ENCODE measurements at places on chromosomes 1 and 21. TPM values are rescaled to one million over a fixed set of nuclear protein-coding genes. Genes with fewer than 3 reads are reported as not detected.

- no peak overlapping the region for H3K27ac ChIP-seq
- DNase-seq: no peak
- no peaks in the 10 kb centered on the region for H3K27me3 ChIP-seq
- no peaks in the 10 kb centered on the region for H3K4me1 ChIP-seq
Observed at GRCh38 chr1:62325081-62325480, 5.8 kb upstream of the KANK4 start.

B3GALT6 gene
- total RNA-seq: 17.7 TPM

GRCh38 chr1:59294423-59294822, 2.5 kb upstream of the FGGY start:
- H3K36me3 ChIP-seq: no peaks in the 10 kb centered on the region
- H3K4me3 ChIP-seq: no peak overlapping the region
- no peaks in the 10 kb centered on the region for H3K27me3 ChIP-seq
- no peak for DNase-seq
- H3K27ac ChIP-seq: no peak overlapping the region

DNA sequence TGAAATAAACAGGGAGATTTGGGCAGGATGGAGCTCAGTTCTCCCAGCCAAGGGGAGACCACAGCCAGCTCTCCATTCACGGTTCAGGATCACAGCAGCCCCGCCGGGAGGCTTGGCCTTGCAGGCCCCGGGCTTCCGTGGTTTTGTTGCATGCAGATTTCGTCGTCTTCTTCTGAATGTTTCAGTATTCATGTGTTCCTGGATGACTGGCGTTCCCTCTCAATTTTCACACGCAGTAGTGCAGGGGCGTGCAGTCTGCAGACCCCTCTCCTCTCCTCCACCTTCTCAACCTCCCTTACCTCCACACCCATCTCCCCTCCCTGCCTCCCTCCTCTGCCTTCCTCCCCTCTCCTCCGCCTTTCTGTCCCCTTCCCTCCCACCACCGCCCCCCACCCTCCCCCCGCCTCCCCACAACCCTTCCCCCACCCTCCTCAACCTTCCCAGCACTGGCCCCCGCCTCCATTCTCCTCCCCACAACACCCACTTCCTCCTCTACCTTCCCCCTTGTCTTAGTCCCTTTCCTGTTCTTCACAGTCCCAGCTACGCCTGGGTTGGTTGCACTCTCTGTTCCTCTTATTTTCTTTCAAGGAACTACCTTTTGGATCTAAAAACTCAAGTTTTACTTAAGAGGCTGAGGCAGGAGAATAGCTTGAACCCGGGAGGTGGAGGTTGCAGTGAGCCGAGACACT, 8.4 kb upstream of the SLC19A1 start:
- no peaks in the 10 kb centered on the region for H3K27me3 ChIP-seq
- no peak overlapping the region for H3K27ac ChIP-seq
- peak; percentile 63 for DNase-seq
- no peak overlapping the region for H3K4me3 ChIP-seq

GRCh38 chr21:34970167-34970500, 79.0 kb downstream of the RUNX1 start:
- H3K4me3 ChIP-seq: no peak overlapping the region
- peaks cover 20% of the 10 kb centered on the region for H3K4me1 ChIP-seq
- H3K36me3 ChIP-seq: no peaks in the 10 kb centered on the region
- no peak overlapping the region for H3K27ac ChIP-seq
- H3K27me3 ChIP-seq: no peaks in the 10 kb centered on the region

- H3K36me3 ChIP-seq: no peaks in the 10 kb centered on the region
- peaks cover 23% of the 10 kb centered on the region for H3K4me1 ChIP-seq
- no peak for DNase-seq
- no peak overlapping the region for H3K27ac ChIP-seq
- H3K27me3 ChIP-seq: no peaks in the 10 kb centered on the region
Observed at GRCh38 chr1:192986110-192986747, 72.9 kb downstream of the UCHL5 start.

GFI1 gene
- 10.2 TPM for total RNA-seq

GRCh38 chr1:199688133-199688676, 339.3 kb upstream of the NR5A2 start:
- no peaks in the 10 kb centered on the region for H3K27me3 ChIP-seq
- no peak overlapping the region for H3K4me3 ChIP-seq
- no peaks in the 10 kb centered on the region for H3K4me1 ChIP-seq
- no peaks in the 10 kb centered on the region for H3K36me3 ChIP-seq
- no peak overlapping the region for H3K27ac ChIP-seq

CENPS gene
- 10.6 TPM for total RNA-seq

DNA sequence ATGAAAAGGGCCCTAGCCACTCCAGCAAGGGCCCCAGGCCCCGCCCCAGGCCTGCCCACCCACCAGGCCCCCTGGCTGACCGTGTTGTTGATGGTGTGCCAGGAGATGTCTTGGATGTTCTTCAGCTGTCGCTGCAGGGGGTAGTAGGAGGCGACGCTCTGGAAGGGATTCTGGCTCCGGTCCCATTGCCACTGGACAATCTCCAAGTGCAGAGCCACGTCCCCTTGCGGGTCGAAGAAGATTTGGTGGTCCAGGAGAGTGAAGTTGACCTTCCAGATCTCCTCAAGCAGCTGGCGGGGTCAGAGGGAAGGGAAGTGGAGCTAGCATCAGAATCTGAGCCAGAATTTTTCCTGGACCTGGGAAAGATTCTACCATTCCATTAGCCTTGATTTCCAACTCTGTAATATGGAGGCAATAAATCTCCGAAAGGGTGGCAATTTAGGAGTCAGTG, 10.2 kb downstream of the TAS1R2 start:
- no peak for DNase-seq
- H3K4me3 ChIP-seq: no peak overlapping the region
- no peaks in the 10 kb centered on the region for H3K27me3 ChIP-seq
- no peak overlapping the region for H3K27ac ChIP-seq

GRCh38 chr1:72946903-72947499, 664.7 kb upstream of the NEGR1 start:
- H3K36me3 ChIP-seq: no peaks in the 10 kb centered on the region
- H3K27me3 ChIP-seq: no peaks in the 10 kb centered on the region
- no peak overlapping the region for H3K4me3 ChIP-seq
- H3K4me1 ChIP-seq: no peaks in the 10 kb centered on the region
- no peak for DNase-seq
- no peak overlapping the region for H3K27ac ChIP-seq

GRCh38 chr1:10522322-10522860, 47.6 kb downstream of the PEX14 start:
- H3K27ac ChIP-seq: no peak overlapping the region
- no peaks in the 10 kb centered on the region for H3K36me3 ChIP-seq
- no peaks in the 10 kb centered on the region for H3K27me3 ChIP-seq

DNA sequence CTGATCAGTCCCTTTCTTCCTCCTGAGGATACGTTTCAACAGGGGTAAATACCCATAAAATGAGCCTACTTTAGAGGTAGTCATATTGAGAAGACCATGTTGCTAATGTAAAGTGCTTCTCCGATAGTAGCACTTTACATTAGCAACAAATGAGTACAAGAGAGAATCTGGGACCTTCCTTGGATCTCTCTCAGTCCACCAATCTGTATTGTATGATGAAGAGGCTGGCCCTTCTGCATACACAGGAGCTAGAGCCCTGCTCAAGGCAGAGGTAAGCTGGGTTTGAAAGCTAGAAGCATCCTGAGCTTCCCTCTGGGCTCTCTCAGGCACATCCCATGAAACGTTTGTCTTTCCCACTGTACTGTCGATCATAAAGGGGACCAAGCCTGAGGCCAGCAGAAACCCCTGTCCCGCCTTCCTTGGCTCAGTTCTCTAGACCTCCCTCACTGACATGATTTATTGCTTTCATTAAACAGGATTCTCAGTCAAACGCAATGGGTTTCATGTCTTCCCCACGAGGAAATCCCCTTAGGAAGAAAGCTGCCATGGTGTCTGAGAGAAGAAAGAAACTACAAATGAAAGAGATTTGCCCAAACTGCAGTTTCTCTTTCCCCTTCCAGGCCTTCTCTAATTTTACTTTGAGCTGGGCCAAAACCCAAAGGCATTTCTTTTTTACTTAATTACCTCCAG, 62.8 kb upstream of the BCAR3 start:
- no peak overlapping the region for H3K27ac ChIP-seq
- no peak overlapping the region for H3K4me3 ChIP-seq
- no peak for DNase-seq
- H3K4me1 ChIP-seq: peaks cover 8% of the 10 kb centered on the region

DNA sequence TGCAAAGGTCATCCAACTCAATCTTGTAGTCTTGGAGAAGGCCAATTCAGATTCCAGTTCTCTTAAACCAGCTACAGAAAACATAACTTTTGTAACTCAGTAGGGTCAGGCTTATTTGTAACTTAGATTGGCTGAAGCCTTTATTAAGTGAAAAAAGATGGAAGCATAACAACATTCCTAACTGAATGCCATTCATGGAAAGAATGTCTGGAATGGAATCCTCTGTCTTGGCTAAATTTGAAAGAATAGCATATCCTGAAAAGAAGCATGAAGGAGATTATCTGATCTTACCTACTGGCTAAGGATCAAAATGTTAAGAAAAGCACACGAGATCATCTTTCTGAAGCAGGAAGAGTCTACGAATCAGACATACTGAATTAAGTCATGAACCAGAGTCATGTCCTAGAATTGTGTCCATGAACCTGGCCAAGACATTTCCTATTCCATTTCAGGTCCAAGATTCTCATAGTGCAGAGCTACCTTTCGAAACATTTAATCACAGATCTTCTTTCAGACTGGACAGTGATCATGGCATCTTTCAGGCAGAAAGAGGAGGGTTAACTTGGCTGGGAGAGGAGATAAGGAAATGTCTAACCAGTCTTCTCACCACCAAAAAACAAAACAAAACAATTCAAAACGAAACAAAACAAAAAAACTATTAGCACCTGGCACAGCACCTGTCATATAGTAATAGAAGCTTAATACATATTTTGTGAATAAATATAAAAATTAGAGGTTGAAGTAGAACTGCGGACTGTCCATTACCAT, 75.6 kb downstream of the XCL2 start:
- DNase-seq: no peak
- H3K4me1 ChIP-seq: no peaks in the 10 kb centered on the region
- no peaks in the 10 kb centered on the region for H3K27me3 ChIP-seq
- H3K27ac ChIP-seq: no peak overlapping the region

DNA sequence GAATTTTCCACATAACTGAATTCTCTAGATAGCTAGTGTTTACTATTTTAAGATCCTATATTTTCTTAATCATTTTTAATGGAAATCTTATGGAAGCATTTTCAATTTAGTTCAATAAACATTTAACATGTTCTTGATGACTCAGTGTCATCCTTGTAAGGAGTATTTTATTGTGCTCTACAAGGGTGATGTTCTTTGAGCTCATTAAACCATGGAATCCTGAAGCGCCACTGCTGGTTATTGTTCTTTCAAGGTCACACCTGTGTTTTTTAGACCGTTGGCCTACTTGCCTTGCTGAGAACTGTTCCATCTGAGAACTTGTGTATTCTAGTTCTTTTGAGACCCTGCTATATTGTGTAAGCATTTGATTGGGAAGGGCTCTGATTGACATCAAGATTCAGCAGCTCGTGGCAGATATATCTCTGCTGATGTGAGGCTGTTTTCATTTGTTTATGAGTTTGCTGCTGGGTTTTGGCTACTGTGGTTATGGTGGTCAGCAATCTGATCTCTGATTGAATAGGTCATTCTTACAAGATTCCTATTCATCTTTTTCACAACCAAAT, 132.0 kb downstream of the GIPC2 start:
- no peak overlapping the region for H3K4me3 ChIP-seq
- no peaks in the 10 kb centered on the region for H3K36me3 ChIP-seq
- no peaks in the 10 kb centered on the region for H3K27me3 ChIP-seq
- H3K27ac ChIP-seq: no peak overlapping the region
- no peak for DNase-seq

- no peaks in the 10 kb centered on the region for H3K27me3 ChIP-seq
- peak overlapping the region; percentile 53 for H3K4me3 ChIP-seq
- no peaks in the 10 kb centered on the region for H3K36me3 ChIP-seq
- no peak overlapping the region for H3K27ac ChIP-seq
Observed at GRCh38 chr1:200437556-200438203, 27.8 kb upstream of the ZNF281 start.

GRCh38 chr21:27480841-27481261, 514.0 kb upstream of the ADAMTS5 start:
- DNase-seq: no peak
- H3K27me3 ChIP-seq: no peaks in the 10 kb centered on the region
- H3K27ac ChIP-seq: no peak overlapping the region
- H3K4me1 ChIP-seq: no peaks in the 10 kb centered on the region
- no peak overlapping the region for H3K4me3 ChIP-seq
- no peaks in the 10 kb centered on the region for H3K36me3 ChIP-seq

- peaks cover 4% of the 10 kb centered on the region for H3K36me3 ChIP-seq
- H3K4me3 ChIP-seq: peak overlapping the region; percentile 99
- H3K4me1 ChIP-seq: peaks cover 28% of the 10 kb centered on the region
- peak; percentile 81 for DNase-seq
Observed at GRCh38 chr1:109425391-109426280, 612 bp downstream of the PSMA5 start.

DNA sequence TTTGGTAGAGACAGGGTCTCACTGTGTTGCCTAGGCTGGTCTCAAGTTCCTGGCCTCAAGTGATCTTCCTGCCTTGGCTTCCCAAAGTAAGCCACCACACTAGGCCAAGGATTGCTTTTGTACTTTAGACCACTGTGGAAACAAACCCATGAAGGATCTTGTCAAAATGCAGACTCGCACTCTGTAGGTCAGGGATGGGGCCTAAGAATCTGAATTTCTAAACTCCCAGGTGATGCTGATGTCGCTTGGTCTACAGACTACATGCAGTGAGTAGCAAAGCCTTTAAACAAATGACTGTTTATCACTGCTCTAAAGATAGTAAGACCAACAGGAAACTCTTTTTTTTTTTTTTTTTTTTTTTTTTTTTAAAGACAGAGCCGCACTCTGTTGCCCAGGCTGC, 54.1 kb upstream of the MUTYH start:
- no peak for DNase-seq
- H3K4me1 ChIP-seq: no peaks in the 10 kb centered on the region
- H3K27me3 ChIP-seq: no peaks in the 10 kb centered on the region
- no peak overlapping the region for H3K27ac ChIP-seq
- no peak overlapping the region for H3K4me3 ChIP-seq

GRCh38 chr1:165544996-165545395, 1.2 kb downstream of the LRRC52 start:
- H3K27ac ChIP-seq: no peak overlapping the region
- H3K4me1 ChIP-seq: no peaks in the 10 kb centered on the region
- H3K4me3 ChIP-seq: no peak overlapping the region
- H3K36me3 ChIP-seq: no peaks in the 10 kb centered on the region
- DNase-seq: no peak

- DNase-seq: no peak
- H3K27me3 ChIP-seq: no peaks in the 10 kb centered on the region
Observed at GRCh38 chr1:243980071-243980470, 71.0 kb upstream of the ZBTB18 start.

SARS1 gene
- 184 TPM for total RNA-seq

COL16A1 gene
- total RNA-seq: not detected

DNA sequence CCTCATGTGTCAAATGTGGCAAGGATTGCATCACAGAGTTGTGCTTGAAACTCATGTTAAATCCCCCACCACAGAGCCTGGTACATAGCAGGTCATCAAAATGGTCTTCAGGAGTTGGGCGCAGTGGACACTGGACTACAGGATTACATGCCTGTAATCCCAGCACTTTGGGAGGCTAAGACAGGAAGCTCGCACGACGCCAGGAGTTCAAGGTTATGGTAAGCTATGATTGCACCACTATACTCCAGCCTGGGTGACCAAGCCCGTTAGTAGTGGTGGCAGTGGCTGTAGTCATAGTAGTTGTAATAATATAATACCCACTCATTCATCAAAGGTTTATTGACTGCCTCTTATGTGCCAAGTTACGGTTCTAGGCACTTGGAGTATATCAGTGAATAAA, 123.4 kb upstream of the IRF2BP2 start:
- H3K4me3 ChIP-seq: no peak overlapping the region
- no peaks in the 10 kb centered on the region for H3K36me3 ChIP-seq

OR6P1 gene
- not detected for total RNA-seq

All from Karpas-422 (cell line).